Fibroblast of upper back skin (primary cell): ENCODE measurements at places on chromosomes 12 and 14.

GRCh38 chr12:121992059-121992879 lies 29.4 kb upstream of the BCL7A start:
- peak; percentile 98 for DNase-seq

- DNase-seq, result peak; percentile 81
These were observed at the start of gene CCDC184 for GRCh38 chr12:48183091-48183875. Gene CCDC184 (plus strand): TSS chr12:48183644. CDS start chr12:48184123, 479 bp downstream.

- peak; percentile 16 for DNase-seq
These were observed 31.0 kb downstream of the PLCZ1 start for GRCh38 chr12:18706798-18707197.

DNA sequence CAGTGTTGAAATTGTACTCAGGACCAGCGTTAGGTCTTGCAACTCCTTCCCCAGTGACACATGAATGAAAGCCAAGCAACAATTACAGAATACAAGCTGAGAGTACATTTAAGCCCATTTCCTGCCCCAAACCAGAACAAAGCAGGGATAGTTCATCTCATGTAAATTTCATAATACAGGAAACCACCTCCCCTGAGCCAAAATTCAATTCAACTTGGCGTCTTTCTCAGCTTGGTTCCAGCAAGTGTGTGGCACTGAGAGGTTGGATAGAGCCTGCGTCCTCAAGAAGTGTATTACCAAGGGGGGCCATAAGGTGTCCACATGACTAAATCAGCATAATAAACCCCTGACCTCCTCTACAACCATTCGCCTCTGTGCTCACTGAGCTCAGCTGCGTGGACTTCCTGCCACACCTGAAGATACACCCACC lies 278.9 kb upstream of the CRY1 start:
- DNase-seq, result no peak

GRCh38 chr14:66568220-66568619 lies 60.3 kb downstream of the GPHN start:
- no peak for DNase-seq

DNA sequence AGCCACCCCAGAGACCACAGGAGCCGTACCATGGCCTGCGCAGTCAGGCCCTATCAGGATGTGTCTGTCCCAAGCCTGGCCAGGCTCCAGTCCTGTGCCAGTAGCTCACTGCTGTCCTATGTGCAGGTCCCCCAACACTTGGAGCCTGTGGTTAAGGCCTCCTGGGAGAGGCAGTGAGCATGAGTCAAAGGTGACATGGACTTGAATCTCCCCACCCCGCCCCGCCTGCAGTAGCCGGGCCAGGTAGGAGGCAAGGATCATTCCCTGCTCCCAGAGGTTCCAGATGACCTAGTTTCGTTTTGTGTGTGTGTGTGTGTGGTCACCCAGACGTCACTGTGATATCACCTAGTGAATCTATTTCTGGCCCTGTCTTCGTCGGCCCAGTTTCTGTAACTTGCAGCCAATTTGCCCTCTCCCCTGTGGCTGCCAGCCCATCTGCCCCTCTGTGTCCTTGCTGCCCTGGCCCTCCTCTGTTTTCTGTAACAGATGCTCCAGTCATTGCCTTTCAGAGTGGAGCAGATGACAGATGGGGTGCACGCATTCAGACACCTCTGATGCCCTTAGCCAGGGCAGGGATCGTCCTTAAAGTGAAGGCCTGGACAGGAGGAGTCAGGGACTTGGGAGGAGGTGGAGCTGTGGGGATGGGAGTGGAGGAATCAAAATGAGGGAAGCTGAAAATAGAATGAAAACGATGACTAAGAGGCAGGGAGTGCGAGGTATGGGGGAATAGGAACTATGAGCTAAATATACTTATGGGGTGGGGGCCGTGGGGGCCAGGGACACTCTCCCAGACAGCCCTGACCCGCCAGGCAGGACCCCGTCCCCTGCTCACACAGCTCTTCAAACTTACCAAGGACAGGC lies 37.4 kb downstream of the SLC6A12 start:
- DNase-seq, result peak; percentile 77

GRCh38 chr12:131863711-131864396 lies 30.6 kb upstream of the ULK1 start:
- DNase-seq, result no peak

GRCh38 chr12:102067574-102068258 lies 5.9 kb upstream of the WASHC3 start:
- DNase-seq, result peak; percentile 57

GRCh38 chr12:124167141-124167540 lies 127.8 kb upstream of the RFLNA start:
- DNase-seq, result no peak

GRCh38 chr14:46626876-46627275 lies 24.7 kb downstream of the RPL10L start:
- no peak for DNase-seq

DNA sequence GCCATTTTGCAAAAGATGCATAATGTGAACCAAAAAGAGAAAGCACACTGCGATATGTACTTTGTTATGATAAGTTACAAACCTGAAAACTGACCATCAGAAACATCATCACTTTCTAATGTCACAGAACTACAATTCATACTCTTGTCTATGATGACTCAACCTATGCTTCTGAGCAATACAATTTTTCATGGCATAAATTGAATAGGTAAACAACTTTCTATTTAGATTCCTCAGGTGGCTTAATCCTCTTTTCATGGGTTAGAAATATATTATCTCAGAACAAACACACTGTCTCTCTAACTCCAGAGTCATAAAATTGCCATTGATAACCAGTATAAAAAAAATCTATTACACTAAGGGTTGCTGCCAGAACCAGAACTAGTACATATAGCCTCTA lies 1715.0 kb upstream of the FLRT2 start:
- DNase-seq, result no peak

- no peak for DNase-seq
These were observed 292.9 kb downstream of the BMP4 start for GRCh38 chr14:53663709-53664108.

GRCh38 chr12:38850461-38850860 lies 54.9 kb downstream of the CPNE8 start:
- DNase-seq, result no peak

GRCh38 chr14:67232621-67233020 lies 8.6 kb upstream of the PALS1 start:
- DNase-seq, result no peak

- DNase-seq, result no peak
These were observed 15.1 kb downstream of the NCKAP5L start for GRCh38 chr12:49813131-49813530.

GRCh38 chr14:92945959-92946846 lies 23.3 kb downstream of the CHGA start:
- peak; percentile 34 for DNase-seq

- no peak for DNase-seq
These were observed 166.0 kb downstream of the NAV3 start for GRCh38 chr12:77996670-77997069.
